Left ventricle myocardium superior (tissue), 1 donor: ENCODE measurements at places on chromosomes 11 and 22.

DNA sequence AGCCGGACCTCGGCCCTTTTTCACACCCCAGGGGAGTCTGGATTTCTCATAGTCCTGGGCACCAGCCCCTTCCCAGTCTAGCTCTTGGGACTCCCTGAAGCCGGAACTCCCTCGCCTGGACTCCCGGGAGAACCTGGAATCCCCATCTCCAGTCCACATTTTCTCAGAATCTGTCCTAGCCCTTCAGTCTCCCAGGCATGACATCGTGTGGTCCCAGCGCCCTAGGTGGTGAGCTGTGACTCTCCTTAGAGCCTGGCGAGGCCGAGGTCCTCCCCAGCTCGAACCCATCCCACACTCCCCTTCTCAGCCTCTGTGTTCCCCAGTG lies 673 bp upstream of the DUSP18 start:
- no peak for DNase-seq

GRCh38 chr11:47731475-47731874 lies 16.3 kb upstream of the AGBL2 start:
- DNase-seq = no peak

DNA sequence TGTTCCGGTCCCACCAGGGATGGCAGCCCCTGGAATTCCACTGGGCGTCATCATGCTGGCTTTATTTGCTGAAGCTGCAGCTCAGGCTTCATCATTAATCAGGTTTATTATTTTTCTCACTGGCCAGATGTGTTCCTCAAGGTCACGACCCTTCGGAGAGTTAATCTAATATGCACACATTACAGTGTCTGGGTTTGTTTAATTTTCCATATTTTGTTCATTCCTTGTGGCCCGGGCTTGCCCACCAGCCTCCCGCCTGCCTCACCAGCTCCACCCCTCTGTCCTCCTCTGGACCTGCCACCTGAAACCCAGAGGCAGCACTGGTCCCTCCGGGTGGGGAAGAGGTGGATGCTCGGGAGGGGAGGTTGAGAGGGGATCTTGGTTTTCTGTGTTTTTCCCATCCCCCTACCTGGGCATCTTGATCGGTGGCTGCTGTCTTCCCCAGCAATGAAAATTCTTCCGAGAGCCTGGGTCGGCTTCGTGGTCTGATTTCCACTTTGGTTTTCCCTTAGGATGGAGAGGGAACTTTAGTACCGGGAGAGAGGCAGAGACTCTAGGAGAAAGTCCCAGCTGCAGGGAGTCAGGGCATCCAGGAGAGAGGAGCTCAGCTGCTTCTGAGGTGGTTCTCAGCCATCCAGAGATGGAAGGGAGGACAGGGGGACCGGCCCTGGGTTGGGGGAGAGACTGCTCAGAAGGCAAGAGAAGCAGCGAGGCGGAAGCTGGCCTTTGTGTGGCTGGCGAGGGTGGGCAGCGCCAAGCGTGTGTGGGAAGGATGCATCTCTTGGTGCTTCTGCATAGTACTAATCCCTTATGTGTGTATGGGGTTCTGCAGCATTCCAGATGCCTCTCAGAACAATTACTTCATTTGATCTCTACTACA lies 2.1 kb downstream of the GRIK4 start:
- no peak for DNase-seq

GRCh38 chr11:109818290-109818689 lies 274.9 kb upstream of the ZC3H12C start:
- DNase-seq = no peak

DNA sequence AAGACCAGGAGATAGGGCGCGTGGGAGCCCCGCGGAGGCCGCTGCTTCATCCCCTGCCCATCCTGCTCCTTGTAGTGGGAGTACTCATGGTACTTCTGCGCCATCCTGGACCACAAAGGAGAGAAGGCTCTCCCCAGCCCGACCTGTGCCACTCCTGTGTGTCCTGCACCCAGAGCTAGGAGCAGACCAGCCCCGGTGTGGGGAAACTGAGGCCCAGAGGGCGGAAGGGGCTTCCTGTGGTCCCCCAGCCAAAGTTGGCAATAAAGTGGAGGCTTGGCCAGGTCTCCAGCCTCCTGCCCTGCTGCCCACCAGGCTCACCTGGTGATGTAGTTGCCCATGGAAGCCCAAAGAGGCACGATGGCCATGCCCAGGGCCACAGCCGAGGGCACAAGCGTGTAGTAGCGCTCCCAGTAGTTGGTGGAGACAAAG lies 4.7 kb downstream of the UNC93B1 start:
- DNase-seq = no peak

GRCh38 chr11:74257959-74258553 lies 53.4 kb downstream of the P4HA3 start:
- DNase-seq = peak; percentile 53

DNA sequence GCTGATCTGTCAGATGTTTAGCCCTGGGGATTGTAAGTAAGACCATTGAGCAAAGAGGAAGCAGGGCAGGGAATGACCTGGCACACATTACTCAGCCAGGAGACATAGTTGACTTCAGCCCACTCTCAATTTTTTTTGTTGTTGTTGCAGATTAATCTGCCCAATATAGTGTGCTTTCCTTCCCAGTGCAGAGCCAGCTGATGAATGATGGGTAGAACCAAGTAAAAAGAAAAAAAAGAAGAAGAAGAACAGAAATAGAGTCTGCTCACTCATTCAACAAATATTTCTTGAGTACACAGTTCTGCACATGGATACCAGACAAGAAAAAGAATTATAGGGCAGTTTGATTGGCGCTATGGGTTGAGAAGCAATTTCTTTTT lies 292.7 kb downstream of the ETS1 start:
- no peak for DNase-seq

DNA sequence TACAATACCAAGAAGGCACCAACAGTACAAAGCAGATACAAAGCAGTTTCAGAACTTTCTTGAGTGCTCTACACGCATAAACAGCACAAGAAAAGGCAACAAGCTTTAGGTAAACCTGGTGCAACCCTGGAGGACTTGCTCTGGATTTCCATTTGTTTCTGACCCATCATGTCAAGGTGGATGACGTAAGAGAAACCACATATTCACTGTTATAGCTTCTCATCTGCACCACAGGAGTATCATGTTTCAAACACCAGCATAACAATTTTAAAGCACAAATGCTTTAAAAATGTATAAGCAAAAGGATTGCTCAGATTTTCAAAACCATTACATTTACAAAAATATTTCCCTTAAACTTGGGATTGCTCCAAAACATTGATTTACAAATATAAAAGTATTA lies 25.0 kb upstream of the YPEL1 start:
- DNase-seq = no peak

GRCh38 chr11:108937746-108938145 lies 272.9 kb downstream of the DDX10 start:
- no peak for DNase-seq

DNA sequence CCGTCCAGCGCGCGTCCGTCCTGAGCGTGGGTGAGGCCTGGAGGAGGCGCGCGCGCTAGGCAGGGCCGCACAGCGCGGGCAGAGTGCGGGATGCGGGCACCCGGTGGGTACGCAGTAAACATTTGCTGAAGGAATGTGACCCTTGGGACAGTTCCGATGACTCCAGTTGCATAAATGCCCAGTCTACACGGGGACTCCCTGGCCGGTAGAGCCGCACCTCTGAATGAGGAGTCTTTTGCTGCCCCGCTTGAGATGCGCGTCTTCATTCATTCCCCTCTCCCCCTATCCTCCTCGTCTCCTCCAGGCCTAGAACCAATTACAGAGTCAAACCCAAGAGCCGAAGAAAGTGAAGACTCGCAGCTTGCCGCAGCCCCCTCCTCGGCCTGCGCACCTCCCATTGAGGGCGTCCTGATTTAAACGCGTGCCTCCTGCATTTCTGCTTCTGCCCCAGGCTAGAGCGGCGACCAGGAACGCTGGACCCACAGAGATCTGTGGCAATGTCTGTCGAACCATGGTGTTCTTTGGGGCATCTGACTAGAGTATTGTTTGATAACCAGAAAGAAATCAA lies 729 bp upstream of the CHKB start:
- peak; percentile 20 for DNase-seq

- DNase-seq = no peak
Measured at GRCh38 chr22:26453812-26454500, 24.9 kb downstream of the ASPHD2 start.

DNA sequence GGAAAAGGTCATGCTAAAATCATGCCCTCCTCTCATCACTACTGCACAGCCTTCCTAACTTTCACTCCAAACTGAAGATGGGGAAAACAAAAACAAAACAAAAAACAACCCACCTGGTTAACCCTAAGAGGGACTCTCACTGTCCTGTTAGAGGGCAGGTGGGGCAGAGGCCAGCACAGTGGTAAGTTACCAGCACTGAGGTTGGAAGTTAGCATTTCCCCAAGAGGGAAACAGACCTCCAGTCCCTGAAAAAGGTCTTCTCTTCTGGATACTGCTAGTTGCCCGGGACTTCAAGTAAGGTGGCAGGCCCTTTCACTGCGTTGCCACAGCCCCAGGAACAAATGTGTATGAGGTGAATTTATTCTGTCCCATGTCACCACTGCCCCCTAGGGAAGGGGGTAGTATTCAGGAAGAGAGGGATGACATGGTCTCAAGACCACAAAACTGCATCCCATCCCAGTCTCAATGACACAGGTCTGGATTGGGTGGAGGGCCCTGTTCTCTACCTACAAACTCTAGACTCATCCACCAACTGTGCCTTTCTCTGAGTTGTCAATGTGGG lies 792 bp upstream of the ADAMTS8 start:
- no peak for DNase-seq

DNA sequence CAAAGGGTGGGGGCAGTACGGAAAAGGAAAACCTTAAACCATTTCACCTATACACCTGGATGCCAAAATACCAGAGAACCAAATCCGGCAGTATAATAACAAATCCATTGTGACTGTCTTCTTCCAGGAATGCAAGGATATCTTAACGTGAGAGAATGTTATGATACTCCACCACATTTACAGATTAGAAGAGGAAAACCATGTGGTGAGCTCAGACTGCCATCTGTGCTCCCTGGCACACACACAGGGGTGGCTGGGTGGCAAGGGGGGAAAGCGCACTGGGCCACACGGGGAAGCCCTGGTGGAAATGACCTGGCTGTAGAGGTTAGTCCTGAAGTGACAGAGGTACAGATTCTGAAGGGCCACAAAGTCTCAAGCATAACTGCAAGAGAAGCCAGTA lies 9.9 kb downstream of the EIF1AD start:
- no peak for DNase-seq

DNA sequence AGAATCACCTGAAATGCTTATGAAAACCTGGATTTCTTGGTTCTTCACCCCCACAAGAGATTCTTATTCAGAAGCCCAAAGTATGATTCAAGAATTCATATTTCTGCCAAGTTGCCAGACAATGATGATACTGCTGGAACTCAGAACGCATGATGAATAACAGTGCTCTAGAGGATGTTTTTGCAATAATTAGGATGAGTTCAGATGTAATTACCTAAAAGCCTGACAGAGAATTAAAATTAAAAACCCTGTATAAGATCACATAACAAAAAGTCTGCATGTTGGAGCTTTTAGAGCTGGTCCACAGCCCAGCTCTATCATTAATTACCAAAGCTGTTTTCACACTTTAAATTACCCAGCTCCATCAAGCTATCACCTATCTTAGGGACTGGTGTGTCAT lies 211.8 kb downstream of the LUZP2 start:
- DNase-seq = no peak

DNA sequence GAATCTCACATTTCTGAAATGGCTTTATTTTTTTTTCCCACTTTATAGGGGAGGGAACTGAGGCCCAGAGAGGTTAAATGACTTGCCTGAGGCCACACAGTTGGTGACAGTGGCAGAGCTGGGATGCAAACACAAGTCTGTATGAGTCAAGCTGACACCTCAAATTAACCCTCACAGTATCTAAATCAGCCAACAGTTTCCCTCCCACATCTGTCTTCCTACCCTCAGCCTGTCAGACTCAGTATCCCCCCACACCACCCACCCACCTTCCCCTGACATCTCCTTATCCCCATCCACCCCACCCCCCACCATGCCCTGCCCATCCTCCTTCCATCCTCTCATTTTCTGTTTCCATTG lies 95.2 kb downstream of the TP53I11 start:
- no peak for DNase-seq

GRCh38 chr11:65609229-65609628 lies 4.8 kb downstream of the MAP3K11 start:
- no peak for DNase-seq

- no peak for DNase-seq
Measured at GRCh38 chr11:85040166-85040565, 587.0 kb downstream of the DLG2 start.

DNA sequence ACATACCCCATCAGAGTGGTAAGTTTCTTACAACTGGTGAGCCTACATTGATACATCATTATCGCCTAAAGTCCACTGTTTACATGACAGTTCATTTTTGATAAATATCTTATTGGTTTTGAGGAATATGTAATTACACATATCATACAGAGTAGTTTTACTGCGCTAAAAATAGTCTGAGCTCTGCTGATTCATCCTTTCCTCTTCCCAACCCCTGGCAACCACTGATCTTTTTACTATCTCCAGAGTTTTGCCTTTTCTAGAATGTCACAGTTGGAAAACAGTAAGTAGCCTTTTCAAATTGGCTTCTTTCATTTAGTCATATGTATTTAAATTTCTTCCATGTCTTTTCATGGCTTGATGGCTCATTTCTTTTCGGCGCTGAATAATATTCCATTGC lies 112.8 kb downstream of the LARGE1 start:
- DNase-seq = no peak

DNA sequence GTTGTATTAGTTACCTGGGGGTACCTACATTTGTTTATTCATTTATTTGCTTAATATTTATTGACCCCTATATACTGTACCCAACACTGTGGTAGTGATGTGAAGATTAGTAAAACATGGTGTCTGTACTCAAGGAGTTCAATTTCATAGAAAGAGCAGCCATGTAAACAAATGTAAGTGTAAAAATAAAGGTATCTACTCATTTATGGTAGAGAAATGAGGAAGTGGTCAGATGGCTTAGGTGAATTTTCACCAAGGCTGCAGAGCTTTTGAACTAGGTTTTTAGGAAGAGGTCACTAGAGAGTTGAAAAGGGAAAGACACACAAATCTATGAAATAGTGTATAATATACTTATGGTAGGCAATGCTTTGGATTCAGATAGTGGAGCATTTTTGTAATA lies 11.1 kb downstream of the CTR9 start:
- DNase-seq = no peak

DNA sequence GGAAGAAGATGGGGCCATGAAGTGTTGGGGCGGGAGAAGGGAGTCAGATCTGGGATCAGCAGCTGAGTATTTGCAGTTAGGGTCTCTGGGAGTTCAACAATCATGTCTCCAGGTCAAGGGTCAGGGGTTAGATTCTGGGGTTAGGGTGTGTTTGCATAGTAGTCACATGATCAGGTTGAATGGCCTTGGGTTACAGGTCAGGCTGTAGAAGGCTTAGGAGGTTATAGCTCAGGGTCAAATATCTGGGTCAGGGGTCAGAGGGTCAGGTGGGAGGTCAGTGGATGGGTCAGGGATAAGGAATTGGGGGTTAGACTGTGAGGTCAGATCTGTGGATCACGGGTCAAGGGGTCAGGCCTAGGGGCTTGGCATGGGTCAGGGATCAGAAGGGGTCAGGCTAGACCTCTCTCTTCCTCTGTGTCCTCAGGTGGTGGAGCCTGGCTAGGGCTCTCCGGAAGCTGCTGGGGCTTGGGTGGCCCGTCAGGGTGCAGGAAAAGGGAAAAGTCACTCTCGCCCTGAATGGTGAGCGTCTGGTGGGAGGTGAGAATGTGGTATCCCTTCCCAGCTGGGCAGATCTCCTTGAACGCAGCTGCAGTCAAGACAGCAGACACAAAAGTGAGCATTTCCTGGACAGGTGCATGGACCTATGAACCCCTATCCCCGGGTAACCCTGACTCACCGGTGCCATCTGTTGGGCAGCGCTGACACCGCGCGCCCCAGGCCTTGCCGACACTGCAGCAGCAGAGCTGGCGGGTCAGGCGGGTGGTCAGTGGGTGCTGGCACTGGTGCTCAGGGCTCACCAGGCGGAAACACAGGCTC lies 6.4 kb downstream of the LTBP3 start:
- peak; percentile 67 for DNase-seq

GRCh38 chr11:65958291-65958690 lies 3.2 kb upstream of the SART1 start:
- no peak for DNase-seq
